ENCODE measurements at places on chromosomes 3 and 15.

DNA sequence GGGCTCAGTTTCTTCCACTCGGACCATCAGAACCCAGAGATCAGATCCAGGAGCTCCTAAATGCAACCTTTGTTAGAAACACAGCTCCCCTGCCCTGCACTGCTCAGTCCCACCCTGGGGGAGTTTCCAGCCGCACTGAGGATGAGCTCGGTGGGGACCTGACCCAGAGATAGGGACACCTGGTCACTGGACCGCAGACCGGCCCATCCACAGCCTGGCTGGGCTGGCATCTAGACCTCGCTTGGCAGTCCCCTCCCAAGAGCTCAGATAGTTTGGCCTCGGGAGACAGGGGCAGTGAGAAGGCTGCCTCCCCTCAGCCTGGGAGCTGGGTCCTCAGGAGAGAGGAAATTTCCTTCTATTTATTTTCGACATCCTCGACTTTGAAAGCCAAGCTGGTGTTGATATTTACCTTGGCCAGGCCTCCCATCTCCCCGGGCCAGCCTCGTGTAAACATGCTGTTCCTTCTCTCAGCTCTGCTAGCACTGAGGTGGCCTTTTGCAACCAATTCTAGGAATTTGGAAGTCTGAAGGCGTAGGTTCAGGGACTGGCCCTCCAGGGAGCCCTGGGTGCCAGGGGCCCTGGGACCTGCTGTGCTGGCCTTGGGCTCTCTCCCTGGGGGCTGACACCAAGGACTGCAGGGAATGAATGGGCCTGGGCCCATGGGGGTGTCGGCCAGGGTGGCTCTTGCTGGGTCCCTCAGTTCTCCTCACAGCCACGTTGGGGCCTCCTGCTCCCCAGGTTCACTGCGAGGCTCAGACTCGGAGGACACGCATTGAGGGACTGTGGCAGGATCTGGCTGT lies 90.1 kb downstream of the VGLL4 start:
- no peak for DNase-seq

DNA sequence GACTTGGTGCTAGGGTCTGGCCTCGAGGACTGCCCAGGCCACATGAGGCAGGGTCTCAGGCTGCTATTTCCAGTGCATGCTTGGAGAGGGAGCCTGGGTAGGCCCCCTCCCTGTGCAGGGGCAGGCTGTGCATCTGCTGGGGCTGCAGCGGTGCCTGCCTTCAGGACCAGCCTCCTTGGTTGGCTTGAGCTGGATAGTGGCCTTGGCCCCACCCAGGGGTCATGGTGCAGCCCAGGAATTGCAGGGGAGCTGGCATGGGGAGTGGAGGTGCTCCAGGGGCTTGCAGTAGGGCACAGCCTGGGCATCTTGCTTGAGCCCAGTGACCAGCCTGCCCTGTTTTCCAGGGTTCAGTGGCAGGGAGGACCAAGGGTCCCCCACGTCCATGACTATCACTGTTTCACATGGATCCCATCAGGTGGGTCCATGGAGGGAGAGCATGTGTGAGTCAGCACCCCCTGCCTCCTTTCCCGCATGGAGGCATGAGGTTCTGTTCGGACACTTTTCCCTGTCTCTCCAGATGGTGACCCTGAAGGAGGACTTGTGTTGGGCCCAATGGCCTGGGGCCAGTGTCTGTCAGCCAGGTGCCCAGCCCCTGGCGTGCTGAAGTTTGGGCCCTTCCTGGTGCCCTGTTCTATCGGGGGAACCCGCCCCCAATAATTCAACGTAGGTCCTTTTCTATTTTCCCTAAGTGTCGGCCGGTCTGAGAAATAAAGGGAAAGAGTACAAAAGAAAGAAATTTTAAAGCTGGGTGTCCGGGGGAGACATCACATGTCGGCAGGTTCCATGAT lies 218.6 kb downstream of the SNRPN start:
- DNase-seq: no peak

DNA sequence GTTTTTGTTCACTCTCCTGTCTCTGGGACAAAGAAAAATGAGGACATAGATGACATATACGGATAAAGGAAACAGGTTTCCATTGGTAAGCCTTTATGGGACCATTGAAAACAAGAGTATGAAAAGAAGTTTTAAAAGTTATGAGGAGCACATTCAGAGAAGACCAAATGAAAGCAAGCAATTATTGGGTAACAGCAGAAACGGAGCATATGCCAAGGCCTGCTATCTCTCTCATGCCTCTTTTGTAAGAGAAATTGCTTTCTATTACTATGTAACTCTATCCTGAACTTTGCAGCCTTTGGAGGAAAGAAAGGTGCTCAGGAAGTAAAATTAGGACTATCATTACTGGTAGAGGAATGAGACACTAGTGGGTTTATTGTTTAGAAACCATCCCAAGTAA lies 14.9 kb upstream of the DPH6 start:
- DNase-seq: no peak

DNA sequence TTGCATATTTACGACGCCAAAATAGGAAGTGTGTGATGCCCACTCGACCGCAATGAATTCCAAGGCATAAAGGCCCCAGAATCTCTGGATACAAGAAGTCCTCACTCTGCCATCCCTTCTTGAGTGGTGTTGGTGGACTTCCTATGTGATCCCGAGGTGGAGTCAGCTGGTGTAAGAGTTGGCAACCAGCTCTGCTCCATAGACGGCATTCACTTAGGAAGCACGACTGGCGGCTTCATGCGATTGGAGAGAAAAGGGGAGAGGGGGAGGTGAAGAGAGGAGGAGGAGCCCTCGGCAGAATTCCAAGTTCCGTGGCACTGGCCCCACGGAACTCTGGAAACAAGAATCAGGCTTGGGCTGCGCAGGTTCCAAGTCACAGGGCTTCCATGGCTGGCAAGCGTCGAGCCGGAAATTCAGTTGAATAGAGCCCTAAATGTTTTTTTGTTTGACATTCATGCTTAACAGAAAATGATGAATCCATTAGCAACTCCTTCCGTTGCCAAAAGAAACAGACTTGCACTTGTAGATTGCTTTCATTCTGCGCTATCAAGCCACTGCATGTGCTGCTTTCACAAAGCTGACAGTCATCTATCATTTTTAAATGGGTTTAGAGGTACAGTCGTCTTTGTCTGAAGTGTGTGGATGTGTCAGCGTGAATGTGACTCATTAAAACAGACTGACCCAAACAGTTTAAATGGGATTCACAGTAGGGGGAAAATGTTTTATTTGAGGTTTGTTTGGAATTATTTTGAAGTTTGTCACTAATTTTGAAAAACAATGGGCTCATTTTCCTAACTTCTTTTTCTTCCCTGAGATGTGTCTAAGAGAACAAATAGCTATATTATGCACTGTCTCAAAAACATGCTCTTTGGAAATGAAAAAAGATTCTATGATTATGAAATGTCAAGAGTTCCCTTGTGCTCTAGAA lies 428.3 kb upstream of the ATP11B start:
- no peak for DNase-seq

Measured in stimulated activated CD8-positive, alpha-beta memory T cell treated with anti-CD3 and anti-CD28 coated beads, Interleukin-15, amount 100 ng/mL, for 4 hours (primary cell).